CD4-positive, alpha-beta T cell treated with Interleukin-6 for 4 hours (primary cell): ENCODE measurements at places on chromosomes 6 and 20.

GRCh38 chr20:58907320-58908137 lies 55.0 kb downstream of the GNAS start:
- peak; percentile 45 for DNase-seq

- DNase-seq: no peak
Measured at GRCh38 chr20:19631410-19631809, 126.6 kb upstream of the RIN2 start.

- DNase-seq: no peak
Measured at GRCh38 chr20:33316958-33317357, 33.9 kb downstream of the BPIFB1 start.

DNA sequence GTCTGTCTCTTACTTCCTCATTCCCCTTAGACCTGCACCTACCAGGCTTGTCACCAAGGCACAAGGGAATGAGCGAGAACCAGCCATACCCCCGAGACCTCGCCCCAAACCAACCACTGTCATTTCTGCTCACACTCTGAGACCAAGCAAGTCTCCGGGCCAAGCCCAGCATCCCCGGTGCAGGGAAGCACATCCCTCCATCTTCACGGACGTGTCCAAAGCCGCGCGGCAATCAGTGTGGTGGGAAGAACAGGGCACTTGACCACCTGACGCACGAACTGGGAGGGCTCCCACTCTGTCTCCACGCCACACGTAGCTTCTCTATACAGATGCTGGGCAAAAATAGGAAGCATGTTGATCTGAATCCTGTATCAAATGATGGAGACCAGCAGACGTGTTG lies 28.4 kb upstream of the THBS2 start:
- DNase-seq: no peak

DNA sequence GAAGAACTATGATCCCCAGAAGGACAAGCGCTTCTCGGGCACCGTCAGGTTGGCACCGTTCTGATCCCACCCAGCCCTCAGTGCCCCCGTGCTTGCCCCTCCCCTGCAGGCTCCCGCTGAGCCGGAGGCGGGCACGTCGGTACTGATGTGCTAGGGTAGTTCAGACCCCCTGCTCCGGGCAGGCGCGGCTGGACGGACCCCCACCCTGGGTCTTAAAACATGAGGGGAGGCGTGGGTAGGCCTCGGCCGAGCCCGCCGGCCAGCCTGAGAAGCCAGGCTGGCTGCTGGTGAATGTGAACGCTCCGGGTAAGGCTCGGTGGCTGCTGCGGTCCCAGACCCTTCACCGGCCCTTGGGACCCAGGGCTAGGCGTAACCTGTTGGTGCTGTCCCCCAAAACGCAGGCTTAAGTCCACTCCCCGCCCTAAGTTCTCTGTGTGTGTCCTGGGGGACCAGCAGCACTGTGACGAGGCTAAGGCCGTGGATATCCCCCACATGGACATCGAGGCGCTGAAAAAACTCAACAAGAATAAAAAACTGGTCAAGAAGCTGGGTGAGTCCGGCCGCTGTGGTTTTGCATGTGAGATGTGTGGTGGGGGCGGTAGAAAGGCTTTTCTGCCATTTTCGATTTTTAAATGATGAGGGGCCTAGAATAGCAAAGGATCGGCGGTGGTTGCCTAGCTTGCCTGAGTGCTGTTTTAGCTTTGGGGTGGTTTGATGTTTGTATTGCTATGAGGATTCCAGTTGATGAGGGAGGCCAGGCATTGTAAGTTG lies 964 bp downstream of the RPL10A start:
- DNase-seq: no peak

GRCh38 chr6:77097940-77098339 lies 365.4 kb downstream of the HTR1B start:
- no peak for DNase-seq
